ENCODE measurements at places on chromosomes 12 and 14.

DNA sequence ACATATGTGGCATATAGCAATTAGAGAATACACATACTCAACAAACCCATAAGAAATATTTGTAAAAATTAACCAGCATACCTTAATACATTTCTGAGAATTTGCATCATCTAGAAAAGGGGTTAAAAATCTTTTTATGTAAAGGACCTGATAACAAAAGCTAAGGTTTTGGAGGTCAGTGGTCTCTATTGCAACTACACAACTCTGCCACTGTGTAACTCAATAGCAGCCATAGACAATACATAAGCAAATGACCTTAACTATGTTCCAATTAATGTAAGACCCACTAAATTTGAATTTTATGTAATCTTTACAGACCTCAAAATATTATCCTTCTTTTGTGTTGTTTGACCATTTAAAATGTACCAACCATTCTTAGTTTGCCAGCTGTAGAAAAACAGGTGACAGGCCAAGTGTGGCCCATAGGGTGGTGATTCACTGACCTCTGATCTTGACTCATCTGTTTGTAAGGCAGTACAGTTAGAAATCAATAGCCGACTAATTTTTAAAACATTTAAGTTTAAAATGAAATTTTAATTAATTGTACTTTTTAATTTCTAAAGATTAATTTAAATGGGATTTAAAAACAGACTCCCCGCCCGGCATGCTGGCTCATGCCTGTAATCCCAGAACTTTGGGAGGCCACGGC is 7.4 kb upstream of the EPS8 start:
- no peak for DNase-seq

GRCh38 chr12:50055831-50056638 is 1.4 kb upstream of the ASIC1 start:
- DNase-seq: peak; percentile 74

GRCh38 chr14:105474483-105475268 is at the start of gene CRIP2:
CRIP2 (plus strand) TSS chr14:105474821; CDS start chr14:105474863, 42 bp downstream.
- DNase-seq: no peak

DNA sequence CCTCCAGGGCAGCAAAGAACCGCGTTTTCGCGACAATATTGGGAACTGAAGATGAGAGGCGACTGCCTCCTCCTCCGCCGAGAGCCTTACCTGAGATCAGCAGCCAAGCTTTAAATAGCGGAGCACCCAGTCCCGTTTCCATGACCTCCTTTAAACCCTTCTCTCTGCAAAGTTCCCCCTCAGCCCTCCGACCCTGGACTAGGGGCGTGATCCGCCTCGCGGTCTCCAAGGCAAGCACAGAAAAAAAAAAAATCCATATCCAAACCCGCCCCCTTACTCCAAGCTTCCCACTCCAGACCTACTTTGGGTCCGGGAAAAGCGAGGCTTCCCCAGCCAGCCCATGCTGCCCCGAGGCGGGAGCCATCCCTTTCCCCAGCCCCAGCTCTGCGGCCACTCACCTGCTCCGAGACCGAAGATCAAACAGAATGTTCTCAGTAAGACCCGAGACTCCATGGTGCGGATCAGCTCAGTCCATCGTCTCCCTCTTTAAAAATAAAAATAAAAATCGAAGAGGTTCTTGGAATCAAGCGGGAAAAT is 630 bp downstream of the NELL2 start:
- DNase-seq: no peak

DNA sequence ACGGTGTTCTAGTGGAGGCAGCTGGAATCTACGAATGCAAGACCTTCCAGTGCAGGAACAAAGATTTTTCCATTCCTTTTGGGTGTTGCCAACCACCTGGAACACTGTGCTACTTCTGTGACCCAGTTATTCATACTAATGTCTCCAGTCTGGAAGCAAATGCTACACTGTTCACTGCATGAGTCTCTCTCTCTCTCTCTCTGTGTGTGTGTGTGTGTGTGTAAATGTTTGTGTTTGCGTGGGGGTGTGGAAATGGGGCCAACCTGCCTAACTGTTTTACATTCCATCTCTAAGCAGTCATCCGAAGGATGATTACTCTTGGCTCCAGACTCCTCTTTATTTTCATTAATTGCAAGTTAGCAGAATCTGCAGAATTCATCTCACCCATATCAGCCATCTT is 29.9 kb upstream of the YBX3 start:
- DNase-seq: no peak

GRCh38 chr14:74980731-74981461 is 21.8 kb upstream of the EIF2B2 start:
- no peak for DNase-seq

GRCh38 chr12:132543298-132544079 is 53.5 kb downstream of the FBRSL1 start:
- no peak for DNase-seq

- DNase-seq: no peak
These were observed 177.4 kb downstream of the DPF3 start for GRCh38 chr14:72716476-72716875.

DNA sequence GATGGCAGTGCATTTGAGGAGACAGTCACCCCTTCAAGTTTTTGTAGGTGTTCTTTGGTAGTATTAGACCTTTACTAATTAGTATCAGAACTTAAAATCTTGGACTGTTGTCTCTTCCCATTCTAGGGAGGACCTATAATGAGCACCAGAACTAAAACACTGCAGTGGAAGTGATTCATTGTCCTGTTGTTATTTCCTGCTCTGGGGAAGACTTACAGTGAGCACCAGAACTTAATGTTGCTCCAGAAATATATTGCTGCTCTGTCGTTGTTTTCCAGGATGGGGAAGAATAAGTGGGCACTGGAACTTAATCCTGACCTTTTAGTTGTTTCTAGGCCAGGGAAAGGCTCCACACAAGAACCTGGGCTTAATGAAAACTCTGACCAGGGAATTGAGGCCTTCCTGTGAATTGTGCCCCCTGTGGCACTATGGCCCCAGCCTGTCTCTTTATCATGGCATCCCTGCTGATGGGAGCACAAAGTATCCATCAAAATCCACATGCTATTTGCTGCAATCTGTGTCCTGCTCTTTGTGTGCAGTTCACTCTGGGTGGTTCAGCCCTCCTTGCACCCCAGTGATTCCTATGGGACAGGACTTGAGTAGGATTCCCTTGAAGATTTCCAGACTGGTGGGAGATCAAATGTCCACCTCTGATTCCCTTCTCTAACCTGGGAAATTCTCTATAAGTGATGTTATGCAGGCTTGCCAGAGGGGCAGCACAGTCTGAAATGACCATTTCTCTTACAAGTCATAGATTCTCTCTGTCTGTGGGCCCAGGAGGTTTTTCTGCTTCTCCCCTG is 175.8 kb downstream of the PAWR start:
- no peak for DNase-seq

- DNase-seq: no peak
These were observed 2.0 kb upstream of the ZNF410 start for GRCh38 chr14:73884438-73885190.

GRCh38 chr12:110077800-110078199 is 29.5 kb upstream of the C12orf76 start:
- no peak for DNase-seq

DNA sequence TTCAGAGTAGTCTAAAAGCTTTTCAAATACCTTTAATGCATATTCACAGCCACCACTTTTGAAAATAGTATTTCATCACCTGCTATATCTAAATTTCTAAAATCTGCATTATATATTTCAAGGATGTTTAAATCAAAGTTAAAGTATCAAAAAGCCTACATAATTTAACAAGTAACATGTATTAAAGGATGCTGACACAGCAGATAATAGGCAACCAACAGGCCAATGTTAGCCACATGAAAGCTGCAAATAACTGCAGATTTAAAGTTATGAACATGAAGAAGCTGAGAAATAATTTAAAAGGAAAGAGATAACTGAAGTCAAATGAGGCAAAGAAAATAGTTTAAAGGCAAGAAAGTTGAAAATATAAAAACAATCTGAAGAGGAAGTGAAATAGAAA is 39.8 kb upstream of the NELL2 start:
- no peak for DNase-seq

- DNase-seq: no peak
These were observed 666.6 kb downstream of the DIO2 start for GRCh38 chr14:79544698-79545070.

DNA sequence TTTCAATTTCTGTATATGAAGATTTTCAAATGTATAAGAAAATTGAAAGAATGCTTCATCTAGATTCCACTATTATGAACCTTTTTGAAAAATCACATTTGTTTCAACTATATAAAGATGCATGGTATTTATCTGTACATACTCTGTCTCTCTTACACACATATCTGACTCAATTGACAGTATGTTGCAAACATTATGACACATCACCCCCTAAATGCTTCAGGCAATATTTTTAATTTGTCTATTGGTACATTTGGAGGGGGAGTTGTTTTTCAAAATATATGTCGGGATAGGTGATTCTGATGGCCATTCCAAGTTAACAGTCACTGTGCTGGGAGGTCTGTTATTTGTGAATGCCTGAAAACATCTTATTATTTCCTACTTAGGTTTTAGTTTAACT is 14.4 kb downstream of the PCNX1 start:
- DNase-seq: no peak

DNA sequence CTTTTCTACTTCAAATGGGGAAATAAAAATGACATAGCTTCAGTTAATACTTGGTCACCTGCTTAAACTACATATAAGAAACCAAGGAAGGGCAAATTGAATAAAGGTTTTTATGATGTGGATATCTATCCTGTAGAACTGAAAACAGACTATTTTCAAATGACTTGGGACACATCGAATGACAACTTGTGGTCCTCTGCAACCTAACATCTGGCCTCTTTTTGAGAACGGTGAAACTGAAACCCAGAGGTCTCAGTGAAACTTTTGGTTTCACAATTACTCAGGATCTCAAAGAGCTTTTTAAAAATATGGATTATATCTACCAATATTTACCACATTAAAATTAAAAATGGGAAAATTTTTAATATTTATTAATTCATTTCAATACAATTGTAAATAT is 65.2 kb downstream of the PPP2R5E start:
- DNase-seq: peak; percentile 31

GRCh38 chr12:112176321-112177010 is 51.1 kb downstream of the TRAFD1 start:
- DNase-seq: no peak

DNA sequence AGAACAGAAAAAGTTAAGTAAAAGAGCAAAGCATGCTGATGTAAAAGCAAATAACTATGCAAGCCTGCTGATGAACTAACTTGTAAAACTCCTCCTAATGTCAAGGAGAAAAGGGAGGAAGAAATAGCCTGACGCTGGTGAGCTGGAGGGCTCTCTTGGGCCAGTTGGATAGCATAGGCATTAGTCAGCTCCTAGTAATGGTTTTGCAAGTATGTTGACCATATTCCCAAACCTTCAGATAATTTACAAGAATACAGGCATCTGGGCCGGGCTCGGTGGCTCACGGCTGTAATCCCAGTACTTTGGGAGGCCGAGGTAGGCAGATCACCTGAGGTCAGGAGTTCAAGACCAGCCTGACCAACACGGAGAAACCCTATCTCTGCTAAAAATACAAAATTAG is 871.4 kb downstream of the C12orf50 start:
- DNase-seq: no peak

- DNase-seq: no peak
These were observed 19.5 kb downstream of the FIGNL2 start for GRCh38 chr12:51829011-51829481.

GRCh38 chr14:36173161-36173560 is 3.4 kb downstream of the PTCSC3 start:
- no peak for DNase-seq

GRCh38 chr14:79201564-79202207 is 1009.6 kb downstream of the DIO2 start:
- DNase-seq: no peak

GRCh38 chr14:64807551-64807950 is 72.2 kb downstream of the SPTB start:
- DNase-seq: no peak

GRCh38 chr12:129641926-129642325 is 261.9 kb downstream of the TMEM132D start:
- no peak for DNase-seq

- DNase-seq: no peak
These were observed 221.8 kb downstream of the SLC41A2 start for GRCh38 chr12:104736307-104736706.

- DNase-seq: no peak
These were observed 44.5 kb downstream of the ALKBH1 start for GRCh38 chr14:77663293-77663692.

- no peak for DNase-seq
These were observed 4.1 kb downstream of the RTRAF start for GRCh38 chr14:51993285-51993920.

DNA sequence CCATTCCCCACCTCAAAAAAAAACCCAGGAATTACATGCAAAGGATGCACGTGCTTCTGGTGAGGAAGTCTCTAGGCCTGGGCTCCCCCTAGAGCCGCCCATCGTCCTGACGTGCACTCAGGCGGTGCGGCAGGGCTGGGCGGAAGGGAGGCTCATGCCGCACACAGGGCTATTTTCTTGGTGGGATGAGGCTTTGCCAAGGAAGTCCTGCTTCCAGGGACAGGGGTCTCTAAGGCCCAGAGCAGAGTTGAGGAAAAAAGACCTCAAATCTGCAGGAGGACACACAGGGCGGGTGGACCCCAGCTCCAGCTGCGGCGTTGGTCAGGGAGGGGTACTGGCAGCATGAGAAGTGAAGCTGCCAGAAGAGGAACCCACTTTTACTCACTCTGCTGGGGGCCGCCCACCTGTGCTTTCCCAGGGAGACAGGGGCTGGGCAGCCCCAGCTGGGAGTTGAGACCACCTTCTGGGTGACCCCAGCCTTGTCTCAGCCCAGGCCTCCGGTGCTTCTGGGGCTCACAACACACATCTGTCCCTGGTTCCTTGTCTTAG is 4.2 kb downstream of the RHOF start:
- DNase-seq: no peak

- DNase-seq: no peak
These were observed 40.1 kb upstream of the EPS8 start for GRCh38 chr12:15829255-15829654.

- DNase-seq: no peak
These were observed 25.0 kb upstream of the POLR3B start for GRCh38 chr12:106332536-106332935.

DNA sequence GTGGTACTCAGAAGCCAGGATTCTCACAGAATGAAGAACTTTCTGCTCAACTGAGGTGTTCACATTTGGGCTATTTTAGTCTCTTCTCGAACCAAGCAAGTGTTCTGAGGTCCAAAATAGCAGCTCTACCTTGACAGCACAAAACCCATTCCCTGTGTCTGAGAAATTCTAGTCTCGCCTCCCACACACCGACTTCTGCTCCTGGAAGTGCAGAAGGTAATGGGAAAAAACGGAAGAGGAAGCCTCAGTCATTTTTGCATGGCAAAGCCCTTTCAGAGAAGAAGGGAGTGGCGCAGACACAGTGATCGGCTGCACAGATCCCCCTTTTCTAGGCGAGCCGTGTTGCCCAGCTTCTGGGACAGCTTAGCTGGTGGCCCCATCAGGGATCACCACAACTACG is 31.2 kb upstream of the VPS33A start:
- DNase-seq: no peak

DNA sequence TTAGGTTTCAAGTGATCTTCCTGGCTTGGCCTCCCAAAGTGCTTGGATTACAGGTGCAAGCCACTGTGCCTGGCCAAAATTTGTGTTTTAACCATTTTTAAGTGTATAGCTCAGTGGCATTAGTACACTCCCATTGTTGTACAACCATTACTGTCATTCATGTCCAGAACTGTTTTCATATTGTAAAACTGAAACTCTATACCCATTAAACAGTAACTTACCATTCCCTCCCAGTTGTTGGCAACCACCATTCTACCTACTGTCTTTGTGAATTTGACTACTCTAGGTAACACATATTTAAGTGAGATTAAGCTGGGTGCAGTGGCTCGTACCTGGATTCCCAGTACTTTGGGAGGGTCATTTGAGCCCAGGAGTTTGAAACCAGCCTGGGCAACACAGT is 67.3 kb upstream of the KCNH3 start:
- no peak for DNase-seq
